ENCODE measurements at places on chromosomes 6 and 20.

DNA sequence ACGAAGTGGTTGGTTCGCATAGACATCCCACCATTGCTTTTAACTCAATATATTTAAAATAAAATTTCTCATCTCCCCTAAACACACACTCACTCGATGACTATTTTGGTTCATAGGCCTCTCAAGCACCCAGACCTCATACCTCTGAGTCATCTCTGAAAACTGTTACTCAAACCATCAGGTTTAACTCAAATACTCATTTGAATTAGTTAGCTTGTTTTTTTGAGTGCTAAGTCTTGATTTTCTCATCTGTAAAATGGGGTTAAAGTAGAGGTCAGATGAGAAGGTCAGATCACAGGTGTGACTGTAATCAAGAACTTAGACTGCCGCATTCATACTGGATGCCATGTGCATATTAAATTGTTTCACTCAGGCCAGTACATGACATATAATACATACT is 243.9 kb upstream of the TENT5A start:
- peak; percentile 91 for DNase-seq

DNA sequence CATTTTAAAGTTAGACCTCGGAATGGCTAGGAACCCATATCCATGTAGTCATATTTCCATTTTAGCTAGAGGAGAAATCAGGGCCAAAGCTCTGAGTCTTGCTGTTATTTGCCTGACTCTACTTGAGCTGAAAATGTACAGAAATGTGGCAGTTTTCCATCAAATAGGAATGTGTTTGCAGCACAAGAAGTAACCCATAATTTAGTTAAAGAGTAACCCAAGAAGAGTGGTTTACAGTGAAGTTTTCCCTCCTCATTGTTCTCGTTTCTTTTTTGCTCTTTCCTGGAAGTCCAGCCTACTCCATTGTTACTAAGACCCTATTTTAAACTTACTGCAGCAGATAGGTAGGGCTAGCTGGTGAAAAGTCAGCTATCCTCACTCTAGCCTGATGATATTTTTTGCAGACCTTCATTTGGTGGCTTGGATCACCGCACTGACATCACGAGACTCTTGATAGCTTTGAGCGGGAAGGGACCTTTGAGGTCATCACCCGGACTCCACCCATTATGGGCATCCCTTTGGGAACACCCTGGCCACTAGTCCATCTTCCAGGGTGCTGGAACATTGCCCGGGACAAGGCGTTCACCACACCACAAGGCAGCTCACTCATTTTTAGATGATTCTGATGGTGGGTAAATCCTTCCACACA is 28.0 kb upstream of the ADGRF5 start:
- no peak for DNase-seq

DNA sequence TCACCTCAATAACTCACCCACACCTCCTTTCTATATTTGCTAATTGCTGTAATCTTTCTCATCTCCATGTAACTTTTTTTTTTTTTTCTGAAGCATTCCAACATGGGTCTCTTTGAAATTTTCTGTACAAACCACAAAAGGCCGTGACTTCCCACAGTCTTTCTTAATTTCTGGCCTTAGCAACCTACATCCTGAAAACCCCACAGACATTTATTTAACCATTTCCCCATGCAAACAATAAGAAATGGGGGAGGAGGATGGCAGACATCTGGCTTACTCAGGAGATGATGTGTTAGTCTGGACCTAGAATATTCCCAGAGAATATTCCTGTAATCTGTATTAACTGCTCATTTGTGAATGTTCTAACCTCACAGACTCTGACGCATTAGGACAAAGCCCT is 57.6 kb downstream of the MEP1A start:
- no peak for DNase-seq

- no peak for DNase-seq
Observed at GRCh38 chr20:35004749-35005462, 49.2 kb downstream of the MYH7B start.

DNA sequence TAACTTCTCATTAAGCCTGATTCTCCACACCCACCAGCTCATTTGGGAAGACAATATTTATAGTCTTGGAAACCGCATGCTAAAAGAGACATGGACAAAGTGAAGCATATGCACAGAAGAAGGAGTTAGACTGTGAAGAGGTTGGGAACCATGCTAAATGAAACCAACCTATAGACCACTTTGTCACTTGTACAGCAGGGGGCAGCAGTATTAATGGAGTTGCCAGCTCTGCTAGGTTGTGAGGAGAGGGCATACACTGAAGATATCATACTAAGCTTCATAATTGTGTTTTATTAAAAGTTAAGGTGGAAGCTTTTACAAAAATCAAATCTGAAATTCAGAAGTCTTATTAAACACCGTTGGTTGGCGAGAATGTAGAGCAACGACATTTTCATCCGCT is 38.3 kb upstream of the HMGCLL1 start:
- peak; percentile 45 for DNase-seq

DNA sequence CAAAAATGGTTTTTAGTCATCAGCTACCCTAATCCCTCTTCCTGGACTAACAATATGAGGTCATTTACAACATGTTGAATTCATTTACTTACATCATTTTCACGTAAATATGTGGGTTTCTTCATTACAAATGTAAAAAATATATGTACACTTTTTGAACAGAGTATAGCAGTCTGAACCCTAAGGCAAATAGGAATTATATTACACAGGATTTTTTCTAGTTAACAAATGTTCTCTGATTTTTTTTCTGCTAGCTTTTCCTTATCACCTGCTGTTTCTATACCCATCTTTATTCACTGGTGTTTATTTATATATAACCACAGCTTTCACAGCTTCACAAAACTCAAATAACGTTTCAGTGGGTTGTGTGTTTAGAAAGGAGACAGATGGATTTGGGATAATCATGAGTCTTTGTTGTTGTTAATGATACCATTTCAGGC is 21.0 kb upstream of the CD2AP start:
- DNase-seq, result no peak

DNA sequence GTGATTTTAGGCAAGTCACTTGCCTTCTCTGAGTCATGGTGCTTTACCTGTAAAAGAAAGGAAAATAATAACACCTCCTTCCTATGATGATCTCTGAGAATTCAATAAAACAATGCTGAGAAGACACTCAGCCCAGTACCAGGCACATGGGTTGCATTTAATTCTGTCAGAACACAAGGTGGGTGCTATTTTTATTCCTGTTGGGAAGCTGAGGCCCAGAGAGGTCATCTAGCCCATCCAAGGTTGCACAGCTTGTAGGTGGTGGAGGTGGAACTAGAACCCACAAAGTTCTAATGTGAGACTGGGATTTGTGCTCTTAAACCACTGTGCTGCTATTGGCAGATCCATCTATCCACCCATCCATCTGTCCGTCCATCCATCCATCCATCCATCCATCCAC is 39.6 kb upstream of the PTGIS start:
- DNase-seq, result no peak

- DNase-seq, result peak; percentile 92
Observed at GRCh38 chr6:169292338-169293124, 38.9 kb upstream of the THBS2 start.
